ENCODE measurements at places on chromosomes 3 and 15. TPM values are rescaled to one million over a fixed set of nuclear protein-coding genes. Genes with fewer than 3 reads are reported as not detected.

Gene NMNAT3
- polyA plus RNA-seq, result 3.4 TPM

GRCh38 chr3:139388821-139389551 is 461 bp downstream of the COPB2 start:
- DNase-seq, result no peak
- peak overlapping the region; percentile 96 for H3K4me3 ChIP-seq
- H3K4me1 ChIP-seq, result peaks cover 35% of the 10 kb centered on the region
- no peaks in the 10 kb centered on the region for H3K27me3 ChIP-seq

GRCh38 chr15:72722071-72722696 is 36.2 kb downstream of the BBS4 start:
- no peak for DNase-seq
- peaks cover 25% of the 10 kb centered on the region for H3K36me3 ChIP-seq
- H3K27me3 ChIP-seq, result no peaks in the 10 kb centered on the region

DNA sequence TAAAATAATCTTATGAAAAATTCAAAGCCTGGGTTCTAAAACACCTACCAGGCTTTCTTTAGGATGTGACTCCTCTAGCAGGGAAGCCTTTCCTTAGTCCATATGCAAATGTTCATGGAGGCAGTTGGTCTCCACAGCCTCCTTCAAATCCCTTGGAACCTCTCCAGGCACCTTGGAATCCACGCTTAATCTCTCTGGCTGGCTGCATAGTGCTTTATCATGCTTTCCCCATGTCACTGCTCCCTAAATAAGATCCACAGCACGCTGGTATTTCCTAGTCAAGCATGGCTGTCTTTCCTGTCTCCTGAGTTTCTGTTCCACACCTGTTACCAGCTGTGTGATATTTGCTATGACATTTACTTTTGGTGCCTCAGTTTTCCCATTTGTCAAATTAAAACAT is 71.3 kb downstream of the CLSTN2 start:
- DNase-seq, result no peak
- no peak overlapping the region for H3K4me3 ChIP-seq
- H3K27me3 ChIP-seq, result no peaks in the 10 kb centered on the region
- H3K36me3 ChIP-seq, result no peaks in the 10 kb centered on the region
- H3K27ac ChIP-seq, result no peak overlapping the region

DNA sequence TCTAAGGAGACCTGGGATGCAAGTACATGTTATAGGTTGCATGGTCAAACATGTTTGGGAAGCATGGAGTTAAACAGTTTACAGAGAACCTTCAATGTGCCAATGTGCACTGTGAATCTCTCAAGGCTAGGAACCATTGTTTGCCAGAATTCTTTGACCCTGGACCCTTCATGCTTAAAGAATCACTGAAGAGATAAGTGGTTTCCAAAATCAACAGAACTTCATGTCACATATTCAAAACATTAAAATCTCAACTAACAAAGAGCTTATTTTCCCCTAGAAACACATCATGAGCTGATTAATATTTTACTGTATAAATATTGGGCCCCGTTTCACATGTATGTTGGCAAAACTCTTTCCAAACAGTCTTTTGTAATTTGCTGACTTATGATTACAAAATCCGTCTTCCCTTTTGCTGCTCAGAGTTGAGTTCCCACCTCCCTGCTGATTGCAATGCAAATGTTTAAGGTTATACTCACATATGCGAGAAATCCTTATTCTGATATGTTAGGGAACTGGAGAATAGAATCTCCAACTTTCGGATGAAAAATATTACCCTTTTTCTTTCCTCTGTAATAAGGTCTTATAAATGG is 380.2 kb downstream of the DIPK2A start:
- H3K4me1 ChIP-seq, result no peaks in the 10 kb centered on the region
- no peak for DNase-seq
- no peak overlapping the region for H3K4me3 ChIP-seq
- H3K27ac ChIP-seq, result no peak overlapping the region

- no peaks in the 10 kb centered on the region for H3K4me1 ChIP-seq
- H3K36me3 ChIP-seq, result no peaks in the 10 kb centered on the region
- no peak for DNase-seq
- H3K27ac ChIP-seq, result no peak overlapping the region
Measured at GRCh38 chr3:65619451-65619881, 419.3 kb downstream of the MAGI1 start.

- no peaks in the 10 kb centered on the region for H3K27me3 ChIP-seq
- no peak overlapping the region for H3K4me3 ChIP-seq
- H3K27ac ChIP-seq, result no peak overlapping the region
- DNase-seq, result peak; percentile 62
Measured at GRCh38 chr15:74182131-74182530, 8.6 kb downstream of the ISLR start.

DNA sequence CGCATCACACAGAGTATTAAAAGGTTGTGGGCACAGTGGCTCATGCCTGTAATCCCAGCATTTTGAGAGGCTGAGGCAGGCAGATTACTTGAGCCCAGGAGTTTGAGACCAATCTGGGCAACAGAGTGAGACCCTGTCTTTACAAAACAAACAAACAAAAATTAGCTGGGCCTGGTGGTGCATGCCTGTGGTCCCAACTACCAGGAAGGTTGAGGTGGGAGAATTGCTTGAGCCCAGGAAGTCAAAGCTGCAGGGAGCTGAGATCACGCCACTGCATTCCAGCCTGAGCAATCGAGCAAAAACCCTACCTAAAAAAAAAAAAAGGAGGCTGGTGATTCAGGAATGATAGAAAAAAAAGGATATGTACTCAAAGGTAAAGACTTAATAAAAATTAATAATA is 28.2 kb upstream of the ST6GAL1 start:
- no peak overlapping the region for H3K27ac ChIP-seq
- H3K4me3 ChIP-seq, result no peak overlapping the region
- no peak for DNase-seq
- no peaks in the 10 kb centered on the region for H3K36me3 ChIP-seq
- H3K4me1 ChIP-seq, result no peaks in the 10 kb centered on the region

GRCh38 chr3:129119365-129120100 is 2.1 kb downstream of the RAB43 start:
- peaks cover 37% of the 10 kb centered on the region for H3K4me1 ChIP-seq
- H3K36me3 ChIP-seq, result no peaks in the 10 kb centered on the region
- peak overlapping the region; percentile 93 for H3K4me3 ChIP-seq
- peak overlapping the region; percentile 94 for H3K27ac ChIP-seq

DNA sequence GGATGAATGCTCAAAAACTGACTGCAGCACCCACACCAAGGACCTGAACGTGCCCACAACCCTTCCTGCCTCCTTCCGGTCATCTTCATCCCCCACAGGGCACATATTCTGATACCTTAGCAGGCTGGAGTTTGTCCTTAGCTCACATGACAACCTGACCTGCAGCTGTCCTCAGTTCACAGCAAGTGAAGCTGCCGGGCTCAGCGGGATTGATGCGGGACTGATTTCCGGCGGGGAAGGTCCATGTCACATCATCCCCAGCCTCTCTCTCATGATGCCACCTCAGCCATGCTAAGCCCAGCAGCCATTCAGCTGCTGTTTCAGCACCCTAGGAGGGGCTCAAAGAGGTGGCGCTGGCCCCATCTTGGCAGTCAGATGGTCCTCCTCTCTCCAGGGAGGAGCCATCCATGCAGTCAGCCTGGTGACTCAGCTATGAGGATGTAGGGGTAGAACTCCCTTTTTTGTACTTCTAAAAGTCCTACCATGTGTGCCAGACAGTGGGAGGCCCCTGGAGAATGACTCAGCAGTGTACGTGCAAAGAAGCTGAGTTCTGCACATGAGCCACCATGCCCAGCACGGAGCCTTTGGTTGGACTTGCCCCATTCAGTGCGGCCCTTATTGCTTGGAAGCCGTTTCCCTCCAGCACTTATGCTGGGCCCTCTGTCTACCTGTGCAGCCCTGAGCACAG is 9.5 kb downstream of the CA12 start:
- H3K27ac ChIP-seq, result peak overlapping the region; percentile 73
- peaks cover 24% of the 10 kb centered on the region for H3K4me1 ChIP-seq
- H3K27me3 ChIP-seq, result no peaks in the 10 kb centered on the region
- no peak overlapping the region for H3K4me3 ChIP-seq
- no peaks in the 10 kb centered on the region for H3K36me3 ChIP-seq

DNA sequence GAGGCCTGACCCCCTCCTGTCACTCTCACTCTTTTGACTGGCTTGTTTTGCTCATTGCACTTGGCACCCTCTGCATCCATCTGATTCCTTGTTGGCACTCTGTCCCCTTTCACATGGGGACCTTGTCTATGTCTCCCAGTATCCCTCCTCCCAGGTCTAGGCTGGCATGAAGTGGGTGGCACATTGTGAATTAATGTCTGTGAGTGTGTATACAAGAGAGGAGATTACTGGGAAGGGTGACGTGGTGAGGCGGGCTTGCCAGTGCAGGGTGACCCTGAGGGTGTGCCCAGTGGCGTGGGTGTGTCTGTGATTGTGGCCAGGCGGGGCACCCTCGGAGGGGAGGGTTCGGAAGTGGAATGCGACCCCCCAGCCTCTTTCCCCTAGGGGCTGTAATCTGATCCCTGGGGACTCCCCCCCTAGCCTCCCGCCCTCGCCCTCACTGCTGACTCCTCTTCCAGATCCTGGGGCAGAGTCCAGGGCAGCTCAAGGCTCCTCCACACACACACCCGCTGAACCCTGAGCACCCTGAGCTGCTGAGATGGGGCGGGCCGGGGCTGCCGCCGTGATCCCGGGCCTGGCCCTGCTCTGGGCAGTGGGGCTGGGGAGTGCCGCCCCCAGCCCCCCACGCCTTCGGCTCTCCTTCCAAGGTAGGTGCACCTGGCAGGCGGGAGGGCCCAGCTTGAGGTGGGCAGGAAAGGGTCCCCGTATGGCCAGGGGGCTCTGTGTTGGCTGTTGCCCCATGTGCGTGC is at the start of gene SEMA3B:
TSS of gene SEMA3B (plus strand) at position 445 of the 749 bp plus-strand sequence. CDS start at position 539, 94 bp downstream.
- H3K4me3 ChIP-seq, result peak within 1 kb of the TSS; percentile 52
- H3K27ac ChIP-seq, result peak within 1 kb of the TSS; percentile 93

- H3K27me3 ChIP-seq, result no peaks in the 10 kb centered on the region
- H3K4me3 ChIP-seq, result no peak overlapping the region
- no peak overlapping the region for H3K27ac ChIP-seq
- DNase-seq, result no peak
Measured at GRCh38 chr15:64333986-64334929, 21.7 kb downstream of the CSNK1G1 start.

Gene TMEM212
- not detected for polyA plus RNA-seq

- no peak overlapping the region for H3K27ac ChIP-seq
- no peaks in the 10 kb centered on the region for H3K4me1 ChIP-seq
- no peaks in the 10 kb centered on the region for H3K27me3 ChIP-seq
- no peak overlapping the region for H3K4me3 ChIP-seq
- H3K36me3 ChIP-seq, result no peaks in the 10 kb centered on the region
Measured at GRCh38 chr3:121488628-121489027, 57.2 kb downstream of the POLQ start.

DNA sequence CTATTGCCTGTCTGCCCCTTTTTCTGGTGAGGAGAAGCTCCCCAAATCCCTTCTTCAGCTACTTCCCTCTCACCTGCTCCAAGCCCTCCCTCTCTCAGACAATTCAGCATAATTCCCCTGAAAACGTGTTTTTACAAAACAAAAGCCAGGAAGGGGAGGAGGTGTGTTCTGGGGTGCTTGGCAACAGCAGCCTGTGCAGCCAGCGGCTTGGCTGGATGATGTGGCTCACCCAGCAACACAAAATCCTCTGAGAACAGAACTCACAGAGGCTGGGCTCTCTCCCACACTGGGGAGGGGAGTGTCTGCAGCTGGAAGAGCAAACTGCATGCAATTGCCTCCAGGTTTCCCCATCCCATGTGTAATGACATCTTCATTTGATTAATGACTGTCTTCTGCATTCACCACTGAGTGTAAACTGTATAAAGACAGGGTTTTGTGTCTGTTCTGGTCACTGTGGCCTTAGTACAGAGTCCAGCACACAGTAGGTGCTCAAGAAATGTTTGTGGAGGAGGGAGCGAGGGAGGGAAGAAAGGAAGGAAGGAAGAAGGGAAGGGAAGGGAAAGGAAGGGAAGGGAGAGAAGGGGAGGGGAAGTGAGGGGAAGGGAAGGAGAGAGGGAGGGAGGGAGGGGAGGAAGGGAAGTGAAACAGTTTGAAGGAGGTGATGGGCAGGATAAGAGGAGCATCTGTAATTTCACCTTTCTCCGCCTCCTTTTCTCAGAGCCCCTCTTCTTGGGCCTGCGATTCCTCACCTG is 70.1 kb upstream of the GLCE start:
- H3K4me3 ChIP-seq, result no peak overlapping the region
- H3K4me1 ChIP-seq, result no peaks in the 10 kb centered on the region
- H3K27me3 ChIP-seq, result no peaks in the 10 kb centered on the region
- H3K27ac ChIP-seq, result no peak overlapping the region
- DNase-seq, result no peak

Gene LEKR1
- 0.60 TPM for polyA plus RNA-seq

Gene SECISBP2L
- 9.5 TPM for polyA plus RNA-seq

DNA sequence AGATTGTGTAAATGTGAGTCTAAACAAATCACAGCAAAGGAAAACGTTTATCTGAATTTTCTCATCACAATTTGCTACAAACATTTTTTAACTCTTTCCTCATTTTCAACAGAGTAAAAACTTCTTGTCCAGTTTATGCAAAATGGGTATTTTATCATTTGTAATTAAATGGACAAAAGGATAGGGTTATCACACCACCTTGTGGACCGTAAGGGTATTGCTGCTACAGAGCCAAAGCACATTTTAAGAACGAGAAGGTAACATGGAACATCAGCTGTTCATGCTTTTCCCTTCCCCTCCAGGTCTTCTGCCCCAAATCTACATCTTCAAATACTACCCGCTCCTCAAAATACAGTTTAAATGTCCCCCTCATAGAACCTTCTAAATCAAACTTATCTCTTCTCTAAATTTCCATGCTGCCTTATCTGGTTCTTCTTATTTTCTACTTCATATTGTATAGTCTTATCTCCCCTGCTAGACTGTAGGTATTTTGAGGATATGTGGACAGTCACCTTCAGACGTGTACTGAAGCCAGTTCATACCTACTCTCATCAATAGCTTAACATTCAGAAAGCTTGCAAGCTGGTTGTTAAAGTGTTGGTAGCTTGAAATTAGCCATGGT is 12.8 kb upstream of the SETMAR start:
- H3K4me3 ChIP-seq, result no peak overlapping the region
- no peaks in the 10 kb centered on the region for H3K27me3 ChIP-seq
- H3K27ac ChIP-seq, result no peak overlapping the region
- H3K36me3 ChIP-seq, result no peaks in the 10 kb centered on the region
- no peaks in the 10 kb centered on the region for H3K4me1 ChIP-seq

GRCh38 chr3:12138044-12138443 is 20.7 kb downstream of the TIMP4 start:
- no peaks in the 10 kb centered on the region for H3K27me3 ChIP-seq
- H3K27ac ChIP-seq, result no peak overlapping the region
- H3K4me1 ChIP-seq, result no peaks in the 10 kb centered on the region

DNA sequence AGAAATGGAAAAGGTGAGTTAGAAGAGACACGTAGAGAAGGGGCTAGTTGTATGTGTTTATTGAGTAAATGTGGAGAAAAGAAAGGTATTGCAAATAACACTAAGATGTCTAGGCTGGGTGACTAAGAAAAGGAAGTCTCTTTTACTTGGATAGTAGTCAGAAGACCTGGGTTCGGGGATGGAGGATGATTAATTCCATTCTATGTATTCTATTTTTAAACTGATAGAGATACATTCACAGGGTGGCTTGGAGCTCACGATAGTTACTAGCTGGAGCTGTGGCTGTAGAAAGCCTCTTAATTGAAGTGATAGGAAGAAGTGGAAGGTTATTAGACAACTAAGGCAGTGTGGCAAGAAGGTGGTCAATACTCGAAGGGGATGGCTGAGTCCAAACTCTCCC is 65.9 kb upstream of the TNIK start:
- H3K4me1 ChIP-seq, result no peaks in the 10 kb centered on the region
- H3K27ac ChIP-seq, result no peak overlapping the region
- no peak overlapping the region for H3K4me3 ChIP-seq
- no peaks in the 10 kb centered on the region for H3K36me3 ChIP-seq
- DNase-seq, result no peak

Data from sigmoid colon (tissue), 7 donors.